CD4-positive, alpha-beta T cell treated with Interleukin-12 subunit alpha and Interleukin-12 subunit beta, for 1 hour (primary cell): ENCODE measurements at places on chromosomes 4 and X.
A peak's percentile ranks its signal among the peaks of the same experiment; 100 is the strongest.

GRCh38 chrX:71949844-71950445 is 39.3 kb downstream of the NHSL2 start:
- DNase-seq: no peak

DNA sequence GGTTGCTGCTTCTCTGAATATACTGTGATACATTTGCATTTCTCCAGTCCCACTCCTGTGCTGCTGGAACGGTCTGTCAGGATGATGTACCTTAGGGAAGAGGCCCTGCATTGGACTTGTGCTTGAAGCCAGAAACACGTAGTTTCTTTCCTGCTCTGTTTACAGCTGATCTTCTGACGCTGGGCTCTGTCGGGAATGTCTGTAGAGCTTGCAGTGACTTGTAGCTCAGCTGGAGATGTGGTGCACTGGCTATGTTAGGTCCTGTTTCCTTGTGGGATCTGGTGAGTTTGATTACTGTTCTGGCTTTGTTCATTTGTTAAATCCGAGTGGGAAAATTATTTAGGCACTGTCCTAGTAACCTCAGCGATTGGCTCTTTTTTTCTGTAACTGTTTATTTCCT is 137.2 kb upstream of the WDR1 start:
- DNase-seq: no peak

- no peak for DNase-seq
Measured at GRCh38 chr4:94477227-94477626, 25.5 kb downstream of the PDLIM5 start.

GRCh38 chr4:40502220-40502619 is 127.4 kb downstream of the RBM47 start:
- no peak for DNase-seq

DNA sequence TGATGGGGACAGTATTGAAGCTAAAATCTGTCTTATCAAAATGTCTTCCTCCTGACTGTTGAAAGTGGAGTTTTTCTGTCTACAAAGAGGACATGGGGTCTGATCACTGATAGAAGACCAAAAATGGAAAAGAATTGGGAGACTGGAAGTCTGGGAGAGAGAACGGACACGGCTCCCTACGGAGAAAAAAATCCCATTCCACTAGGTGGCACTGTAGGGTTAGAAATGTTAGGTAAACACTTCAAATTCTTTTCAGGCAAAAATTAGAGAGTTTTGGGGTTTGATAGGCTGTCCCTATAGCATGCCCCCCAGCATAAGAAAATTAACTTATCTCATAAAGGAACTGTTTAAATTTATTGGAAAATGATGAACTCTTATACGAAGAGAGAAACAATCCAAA is 200.5 kb downstream of the FAM133A start:
- DNase-seq: no peak

GRCh38 chr4:165604181-165604580 is 225.4 kb downstream of the CPE start:
- DNase-seq: no peak

GRCh38 chrX:115058276-115058675 is 40.9 kb upstream of the IL13RA2 start:
- no peak for DNase-seq

- no peak for DNase-seq
Measured at GRCh38 chr4:98496152-98496845, 162.1 kb downstream of the TSPAN5 start.

DNA sequence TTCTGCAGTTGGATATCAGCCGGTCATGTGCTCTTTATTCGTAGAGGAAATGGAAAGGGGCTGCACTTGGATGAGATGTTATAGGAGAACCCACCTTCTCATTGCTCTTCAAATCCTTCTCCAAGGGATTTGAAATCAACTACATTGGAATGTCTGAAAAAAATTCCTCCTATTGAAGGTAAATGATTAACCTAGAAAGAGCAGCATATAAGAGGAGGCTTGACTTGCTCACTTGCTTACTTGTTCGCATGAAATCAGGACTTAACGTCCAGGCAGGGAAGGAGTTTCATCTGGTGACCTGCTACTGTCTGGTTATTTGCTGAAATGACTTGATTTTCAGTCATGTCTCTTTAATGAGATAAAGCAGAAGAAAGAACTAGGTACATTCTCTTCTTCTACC is 338.4 kb upstream of the NOCT start:
- no peak for DNase-seq

GRCh38 chrX:107773206-107773605 is 2.4 kb downstream of the TSC22D3 start:
- DNase-seq: no peak

DNA sequence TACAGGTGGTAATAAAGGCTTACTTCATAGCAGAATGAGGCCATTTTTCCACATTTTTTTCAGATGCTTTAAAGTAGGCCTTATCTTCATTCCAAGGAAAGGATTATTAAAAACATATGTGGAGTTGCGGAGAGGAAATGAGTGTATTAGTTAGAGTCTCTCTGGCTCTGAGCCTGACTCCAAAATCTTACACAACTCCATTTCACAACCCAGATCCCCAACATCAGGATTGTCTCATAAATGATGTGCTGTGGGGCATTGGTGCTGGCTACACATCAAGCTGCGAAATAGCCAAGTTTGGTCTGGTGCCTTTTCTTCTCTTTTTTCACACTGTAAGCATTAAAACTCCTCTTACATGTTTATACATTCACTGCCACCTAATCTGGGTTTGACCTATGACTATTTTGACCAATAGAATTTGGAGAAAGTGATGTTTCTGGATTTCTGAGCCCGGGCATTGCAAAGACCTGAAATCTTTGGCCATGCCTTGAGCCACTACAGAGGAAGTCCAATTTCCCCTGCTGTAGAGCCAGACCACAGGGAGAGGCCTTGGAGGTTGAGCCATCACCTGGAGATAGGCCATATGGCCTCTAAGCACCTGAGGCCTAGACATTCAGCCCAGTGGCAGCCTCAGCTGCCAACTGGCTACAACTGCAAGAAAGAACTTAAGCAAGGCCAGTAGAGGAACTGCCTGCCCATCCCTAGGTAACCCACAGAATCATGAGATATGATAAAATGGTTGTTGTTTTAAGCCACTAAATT is 16.7 kb upstream of the SOD3 start:
- DNase-seq: no peak

DNA sequence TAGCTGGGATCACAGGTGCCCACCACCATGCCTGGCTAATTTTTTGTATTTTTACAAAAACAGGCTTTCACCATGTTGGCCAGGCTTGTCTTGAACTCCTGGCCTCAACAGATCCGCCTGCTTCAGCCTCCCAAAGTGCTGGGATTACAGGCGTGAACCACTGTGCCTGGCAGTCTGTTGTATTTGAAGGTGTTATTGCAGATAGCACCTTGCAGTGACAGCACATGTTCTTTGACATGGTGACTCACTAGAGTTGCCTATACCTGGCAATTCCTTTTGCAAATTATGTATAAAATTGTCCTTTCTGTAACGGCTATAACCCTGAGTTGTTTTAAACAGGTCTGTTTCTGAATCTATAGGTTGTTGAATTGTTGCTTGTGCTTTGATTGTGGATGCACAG is 7.9 kb downstream of the OGT start:
- no peak for DNase-seq

- peak; percentile 9 for DNase-seq
Measured at GRCh38 chrX:78643874-78644273, 15.3 kb downstream of the RTL3 start.

DNA sequence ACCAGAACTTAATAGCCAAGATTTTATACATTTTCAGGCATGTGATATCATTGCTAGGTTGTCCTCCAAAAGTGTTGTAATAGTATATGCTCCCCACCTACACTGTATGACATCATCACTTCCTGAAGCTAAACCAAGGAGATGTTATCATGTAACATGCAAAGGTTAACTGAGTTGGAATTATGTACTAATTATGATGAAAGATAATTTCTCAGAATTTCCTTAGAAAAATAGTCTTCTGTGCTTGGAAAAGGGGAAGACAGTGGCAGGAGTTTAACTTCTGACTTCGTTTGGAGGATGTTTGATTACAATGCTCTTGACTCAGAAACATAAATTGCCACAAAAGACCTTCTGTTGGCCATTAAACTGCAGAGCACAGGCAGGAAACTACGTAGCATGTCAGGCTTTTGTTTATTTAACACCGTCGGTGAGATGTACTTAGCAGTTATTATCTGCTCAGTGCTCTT is 83.6 kb upstream of the GUCY1A1 start:
- DNase-seq: peak; percentile 5

DNA sequence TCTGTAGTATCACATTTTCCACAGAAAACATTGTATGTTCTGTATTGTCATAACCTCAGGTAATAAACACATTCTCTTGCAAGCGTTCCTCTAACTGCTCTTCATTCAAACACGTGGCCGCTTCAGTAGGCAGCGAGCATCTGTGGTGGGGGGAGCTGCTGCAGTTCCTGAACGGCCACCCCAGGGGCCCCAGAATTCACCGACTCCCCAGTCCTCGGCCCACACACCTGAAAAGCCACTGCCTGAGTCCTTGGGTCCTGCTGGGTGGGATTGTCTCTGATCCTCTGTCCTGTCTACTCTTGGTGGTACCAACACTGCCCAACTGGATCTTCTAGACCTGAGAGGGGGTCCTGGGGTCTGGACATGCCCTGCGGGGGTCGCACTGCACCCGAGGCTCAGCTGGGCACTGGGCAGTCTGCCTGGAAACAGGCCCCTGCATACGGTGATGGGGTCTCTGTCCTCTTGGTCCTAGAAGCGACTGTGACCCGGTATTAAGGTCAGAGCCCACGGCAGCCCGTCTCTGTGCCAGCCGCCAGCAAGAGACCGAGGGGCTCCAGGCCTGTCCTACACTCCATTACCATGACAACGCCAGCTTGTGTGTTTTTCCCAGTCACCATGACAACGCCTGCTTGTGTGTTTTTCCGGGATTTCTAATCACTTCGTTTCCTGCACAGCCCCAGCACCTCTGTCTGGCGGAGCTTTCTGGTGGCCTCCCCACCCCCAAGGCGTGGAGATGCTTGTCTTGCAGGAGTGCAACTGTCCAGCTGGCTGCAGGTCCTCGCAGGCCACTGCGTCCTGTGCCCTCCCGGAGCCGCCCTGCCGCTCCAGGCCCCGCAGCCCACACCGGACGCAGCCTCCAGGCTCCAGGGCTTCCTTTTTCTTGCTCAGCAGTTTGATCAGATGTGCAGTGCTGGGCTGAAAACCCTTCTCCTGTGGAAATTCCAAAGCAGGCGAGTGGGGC is 16.0 kb downstream of the CTBP1 start:
- no peak for DNase-seq

DNA sequence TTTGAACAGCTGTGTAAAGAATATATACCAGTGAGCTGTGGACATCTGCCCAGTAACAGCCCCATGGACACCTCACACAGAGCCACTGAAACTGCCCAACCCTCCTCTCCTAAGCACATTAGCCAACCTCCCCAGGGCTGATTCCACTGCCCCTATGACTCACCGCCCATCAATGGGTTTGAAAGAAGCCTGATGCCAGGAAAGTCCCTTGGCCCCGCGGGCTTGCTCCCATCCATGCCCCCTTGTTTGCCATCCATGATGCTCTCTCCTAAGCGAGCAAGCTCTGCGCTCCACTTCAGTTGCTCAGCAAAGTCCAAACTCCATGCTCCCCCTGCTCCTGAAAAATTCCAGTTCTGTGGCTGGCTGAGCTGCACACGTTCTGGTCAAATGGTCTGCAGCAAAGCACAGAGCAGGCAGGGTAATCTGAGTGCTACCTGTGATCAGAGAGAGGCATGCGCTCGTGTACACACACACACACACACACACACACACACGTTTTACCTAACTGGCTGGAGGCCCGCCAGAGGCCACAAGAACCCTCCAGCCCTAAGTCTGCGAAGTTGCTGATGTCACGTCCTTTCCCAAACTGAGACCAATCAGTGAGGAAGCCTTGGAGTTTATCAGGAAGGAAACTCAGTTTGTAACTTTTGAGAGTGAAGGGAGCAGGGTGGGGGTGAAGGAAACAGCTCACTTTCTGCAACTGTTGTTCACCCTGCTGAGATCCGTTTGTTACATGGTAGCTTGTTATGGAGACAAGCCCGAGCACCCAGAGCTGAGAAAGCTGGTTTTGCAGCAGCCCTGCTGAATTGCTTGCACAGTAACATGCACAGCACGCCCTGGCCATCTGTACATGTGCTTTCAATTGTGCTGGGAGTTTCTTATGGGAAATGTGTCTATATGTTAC is at the start of gene ASB9:
TSS of gene ASB9 (minus strand) at position 466 of the 904 bp plus-strand sequence. CDS start at position 257, 209 bp downstream.
- peak; percentile 33 for DNase-seq

DNA sequence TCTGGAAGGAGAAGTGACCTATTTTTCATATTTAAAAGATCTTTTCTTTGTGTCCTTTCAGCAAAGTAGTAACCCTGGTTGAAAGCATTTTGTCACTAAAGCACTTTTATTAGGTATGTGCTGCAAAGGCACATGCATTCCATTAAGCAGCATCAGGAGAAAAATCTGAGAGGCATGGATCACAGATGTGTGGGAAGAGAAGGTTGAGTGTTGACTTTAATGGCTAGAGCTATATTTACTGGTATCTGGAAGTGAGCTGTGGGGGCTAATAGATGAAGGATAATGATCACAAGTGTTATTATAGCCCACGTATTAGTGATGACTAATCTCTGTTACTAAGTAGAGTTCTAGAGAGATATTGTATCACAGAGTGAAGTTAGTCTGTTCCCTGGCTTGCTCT is 1520.7 kb downstream of the ARAP2 start:
- DNase-seq: no peak

DNA sequence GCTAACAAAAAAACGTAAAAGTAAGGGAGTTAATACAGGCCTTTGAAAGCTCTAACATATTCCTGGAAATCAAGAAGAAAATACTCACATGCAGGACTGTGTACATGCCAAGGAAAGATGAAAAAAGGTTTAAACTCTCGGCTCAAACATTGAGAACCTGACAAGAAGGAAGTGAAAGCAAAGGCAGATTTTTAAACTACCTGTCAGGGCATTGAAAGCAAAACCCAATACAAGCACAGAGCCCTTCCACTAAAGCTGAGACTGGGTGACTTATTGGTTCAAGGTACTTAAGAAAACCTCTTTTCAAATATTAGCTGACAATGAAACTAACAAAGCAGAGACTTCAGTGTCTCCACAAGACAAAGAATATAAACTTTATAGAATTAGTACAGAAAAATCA is 313.0 kb upstream of the GRID2 start:
- no peak for DNase-seq

DNA sequence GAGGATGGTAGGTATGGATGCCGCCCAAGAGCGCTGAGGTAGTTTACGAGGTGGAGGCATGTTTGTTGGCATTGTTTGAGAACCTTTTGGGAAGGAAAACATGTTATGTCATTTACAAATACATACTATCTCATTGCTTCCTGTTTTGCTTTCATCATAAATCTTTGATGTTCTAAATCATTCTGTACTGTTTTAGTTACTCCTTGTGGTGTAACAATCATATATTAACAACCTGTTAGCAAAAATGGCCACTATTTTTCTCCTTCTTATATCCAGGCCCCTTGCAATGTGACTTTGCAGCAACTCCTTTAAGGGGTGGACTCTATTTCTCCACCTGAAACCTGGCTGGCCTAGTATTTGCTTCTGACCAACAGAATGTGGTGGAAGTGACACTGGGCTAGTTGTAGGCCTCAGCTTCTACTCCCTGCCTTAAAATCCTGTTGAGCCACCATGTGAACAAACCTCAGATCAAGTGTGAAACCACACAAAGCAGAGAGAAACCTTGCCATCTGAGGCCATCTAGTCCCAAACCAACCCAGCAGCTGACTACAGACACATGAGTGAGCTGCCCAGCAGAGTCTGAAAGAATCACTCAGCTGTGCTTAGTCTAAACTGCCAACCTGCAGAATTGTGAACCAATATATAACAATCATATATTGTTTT is 15.8 kb upstream of the CXorf38 start:
- DNase-seq: peak; percentile 12

- DNase-seq: no peak
Measured at GRCh38 chr4:1459081-1459721, 53.0 kb upstream of the NKX1-1 start.
